ENCODE measurements at places on chromosomes 4 and X. TPM values are rescaled to one million over a fixed set of nuclear protein-coding genes. Genes with fewer than 3 reads are reported as not detected.

RPA4 gene
- total RNA-seq = 0.16 TPM

GPR82 gene
- 0.08 TPM for total RNA-seq

SYNPO2 gene
- 0.27 TPM for total RNA-seq

AADAT gene
- not detected for total RNA-seq

EGF gene
- total RNA-seq = 0.48 TPM

MUC7 gene
- total RNA-seq = not detected

ACOT9 gene
- total RNA-seq = 20.8 TPM

CYBB gene
- total RNA-seq = 1.2 TPM

CPE gene
- total RNA-seq = not detected

ADGRA3 gene
- total RNA-seq = 6.4 TPM

GAGE2A gene
- total RNA-seq = not detected

TSPAN5 gene
- 23.8 TPM for total RNA-seq

HSFX3 gene
- not detected for total RNA-seq

PRDM5 gene
- total RNA-seq = 0.37 TPM

NLGN3 gene
- total RNA-seq = 0.43 TPM

RGN gene
- total RNA-seq = 0.11 TPM

TIMM8A gene
- 42.3 TPM for total RNA-seq

SMARCA1 gene
- 0.38 TPM for total RNA-seq

GATA1 gene
- 0.27 TPM for total RNA-seq

HTT gene
- 51.5 TPM for total RNA-seq

SORCS2 gene
- 0.18 TPM for total RNA-seq

VCX gene
- total RNA-seq = not detected

RBM3 gene
- 459 TPM for total RNA-seq

CT45A10 gene
- total RNA-seq = not detected

ART3 gene
- 0.95 TPM for total RNA-seq

LRRC66 gene
- not detected for total RNA-seq

TKTL1 gene
- not detected for total RNA-seq

GLRA3 gene
- total RNA-seq = not detected

LIN54 gene
- total RNA-seq = 15.3 TPM

CLNK gene
- not detected for total RNA-seq

MSANTD1 gene
- 0.66 TPM for total RNA-seq

L1CAM gene
- total RNA-seq = 0.34 TPM

GPC4 gene
- total RNA-seq = 0.10 TPM

HTR2C gene
- not detected for total RNA-seq

CPEB2 gene
- 4.8 TPM for total RNA-seq

PAGE5 gene
- 0.90 TPM for total RNA-seq

HPGDS gene
- not detected for total RNA-seq

SPATA4 gene
- total RNA-seq = not detected

CASP3 gene
- 39.5 TPM for total RNA-seq

POU3F4 gene
- total RNA-seq = not detected

FAM184B gene
- 0.03 TPM for total RNA-seq

ADH1C gene
- total RNA-seq = 0.11 TPM

All from activated T-cell treated with anti-CD3 and anti-CD28 coated beads, Interleukin-2, amount 50 U/mL, for 4 hours (primary cell).